ENCODE measurements at places on chromosomes 6 and 20.
A peak's percentile ranks its signal among the peaks of the same experiment; 100 is the strongest.

DNA sequence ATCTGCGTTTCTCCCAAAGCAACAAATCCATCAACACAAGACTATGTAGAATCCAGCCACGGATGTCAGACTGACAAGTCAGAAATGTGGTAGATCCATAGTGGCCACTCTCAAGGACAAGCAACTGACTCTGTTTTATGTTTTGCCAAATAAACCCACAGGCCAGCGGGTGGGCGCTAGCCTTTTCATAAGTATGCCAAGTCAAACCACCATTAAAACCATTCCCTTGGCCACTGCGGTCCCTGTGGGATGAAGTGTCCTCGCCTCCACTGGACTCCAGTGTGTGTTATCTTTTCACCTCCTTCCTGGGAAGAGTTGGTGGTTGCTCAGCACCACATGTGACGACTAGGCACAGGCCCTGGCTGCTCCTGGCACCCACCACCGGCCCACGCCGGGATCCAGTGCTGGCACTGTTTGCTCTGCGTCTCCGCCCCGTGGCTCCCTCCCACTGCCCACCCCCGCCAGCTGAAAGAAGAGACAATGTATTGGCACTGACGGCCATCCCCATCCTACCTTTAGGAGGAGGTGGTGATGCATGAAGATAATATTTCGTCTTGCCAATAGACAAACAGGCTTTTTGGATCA lies 103.4 kb downstream of the FOXC1 start:
- DNase-seq: no peak

- no peak for DNase-seq
These were observed 69.0 kb downstream of the BACH2 start for GRCh38 chr6:90227673-90228072.

DNA sequence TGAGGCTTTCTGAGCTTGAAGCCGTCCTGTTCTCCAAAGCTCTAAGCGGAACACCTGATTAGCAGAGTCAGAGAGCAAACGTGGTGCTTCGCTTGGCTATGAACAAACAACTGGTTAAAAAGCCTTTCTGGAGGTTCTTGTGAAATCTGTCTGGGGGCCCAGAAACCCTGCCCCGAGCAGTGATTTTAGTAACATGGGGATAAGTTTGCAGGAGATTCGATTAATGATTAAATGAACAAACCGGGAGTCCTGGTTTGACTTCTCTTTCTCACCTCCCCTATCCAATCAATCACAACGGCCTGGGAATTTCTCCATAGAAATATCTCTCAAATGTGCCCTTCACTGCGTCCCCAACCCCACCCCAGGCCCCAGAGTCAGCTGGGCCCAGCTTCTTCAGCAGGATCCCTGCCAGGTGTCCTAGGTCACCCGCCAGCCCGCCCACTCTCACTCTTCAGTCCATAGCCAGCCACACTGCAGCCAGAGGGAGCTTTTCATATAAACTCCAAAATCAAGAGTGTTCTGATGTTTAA lies 43.6 kb downstream of the ZDHHC14 start:
- DNase-seq: no peak

DNA sequence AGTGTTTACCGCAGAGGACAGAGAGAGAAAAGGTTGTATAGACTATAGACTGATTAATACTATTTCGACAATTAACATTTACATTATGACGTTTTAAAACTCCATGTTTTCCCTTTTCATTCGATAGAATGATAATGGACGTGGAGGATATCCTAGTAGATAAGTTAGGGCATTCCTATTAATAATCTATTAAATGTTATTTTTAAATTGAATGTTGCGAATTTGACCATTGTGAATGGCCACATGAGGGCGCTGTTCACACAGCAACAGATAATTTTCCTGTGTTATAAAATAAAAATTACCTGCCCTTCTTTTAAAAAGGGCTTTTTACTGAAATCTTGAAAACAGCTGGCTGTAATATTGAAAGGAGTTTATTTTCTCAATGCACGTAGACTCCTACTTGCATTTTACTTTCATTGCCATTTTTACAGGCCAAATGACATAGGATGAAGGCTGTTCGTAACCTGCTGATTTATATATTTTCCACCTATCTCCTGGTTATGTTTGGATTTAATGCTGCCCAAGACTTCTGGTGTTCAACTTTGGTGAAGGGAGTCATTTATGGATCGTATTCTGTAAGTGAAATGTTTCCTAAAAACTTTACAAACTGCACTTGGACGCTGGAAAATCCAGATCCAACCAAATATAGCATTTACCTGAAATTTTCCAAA lies 3.3 kb downstream of the ADGRB3 start:
- peak; percentile 9 for DNase-seq

- no peak for DNase-seq
These were observed 7.5 kb downstream of the TP53TG5 start for GRCh38 chr20:45370571-45371160.

- DNase-seq: no peak
These were observed 38.1 kb downstream of the STK35 start for GRCh38 chr20:2139736-2140135.

DNA sequence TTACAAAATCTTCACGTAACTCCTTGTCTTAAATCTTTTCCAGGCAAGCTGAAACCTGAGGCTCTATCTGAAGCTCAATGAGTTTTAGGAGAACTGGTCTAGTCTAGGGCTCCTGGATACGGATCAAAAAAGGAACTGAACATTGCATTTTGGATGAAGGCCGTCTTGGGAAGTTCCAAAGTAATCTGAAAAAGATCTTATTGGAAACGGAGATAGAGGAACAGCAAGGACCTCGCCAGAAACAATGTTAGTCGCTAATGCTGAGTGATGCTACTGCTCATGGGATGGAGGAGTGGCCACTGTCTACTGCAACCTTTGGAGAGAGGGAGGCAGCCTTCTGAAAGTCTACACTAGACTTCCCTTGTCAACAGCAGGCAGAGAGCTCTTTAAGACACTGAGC lies 91.4 kb upstream of the ATXN1 start:
- DNase-seq: no peak

DNA sequence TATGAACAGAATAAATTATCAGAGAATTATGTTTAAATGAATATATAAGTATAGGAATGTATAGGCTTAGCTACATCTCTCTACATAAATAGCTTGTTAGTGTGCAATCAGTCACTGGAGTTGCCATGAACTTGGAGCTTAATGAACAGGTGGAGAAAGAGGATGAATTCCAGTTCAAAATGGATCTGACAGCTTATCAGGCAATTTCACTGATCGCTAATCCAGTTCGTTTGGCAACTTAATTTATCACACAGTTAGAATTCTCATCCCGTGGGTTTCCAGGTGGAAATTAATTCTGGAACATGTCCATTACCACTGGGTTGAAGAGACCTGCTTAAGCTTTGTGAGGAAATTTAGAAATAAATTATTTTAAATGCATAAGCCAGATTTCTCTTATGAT lies 118.1 kb downstream of the MACROD2 start:
- DNase-seq: no peak

- DNase-seq: no peak
These were observed 200.7 kb upstream of the ECI2 start for GRCh38 chr6:4336084-4336483.

GRCh38 chr20:23009636-23010035 lies 25.5 kb upstream of the SSTR4 start:
- DNase-seq: no peak

DNA sequence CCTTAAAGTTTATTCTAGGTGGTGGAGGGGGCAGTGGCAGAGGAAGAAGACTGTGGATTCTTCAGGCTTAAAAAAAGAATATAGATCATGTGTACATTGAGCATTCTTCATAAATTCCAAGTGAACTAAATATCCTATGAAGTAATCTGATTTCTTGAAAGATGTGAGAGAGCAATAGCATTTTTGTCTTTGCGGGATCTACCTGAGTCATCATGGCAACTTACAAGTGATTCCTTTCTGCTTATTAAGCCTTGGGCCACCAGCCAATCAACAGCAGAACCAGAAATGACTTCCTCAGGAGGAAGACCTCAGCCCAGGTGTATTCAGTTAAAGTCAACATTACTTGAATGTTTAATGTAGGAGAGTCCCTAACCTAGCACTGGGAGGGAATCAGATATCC lies 756.9 kb downstream of the TFAP2A start:
- DNase-seq: peak; percentile 17

GRCh38 chr6:1850121-1850839 lies 240.6 kb downstream of the FOXC1 start:
- DNase-seq: no peak

DNA sequence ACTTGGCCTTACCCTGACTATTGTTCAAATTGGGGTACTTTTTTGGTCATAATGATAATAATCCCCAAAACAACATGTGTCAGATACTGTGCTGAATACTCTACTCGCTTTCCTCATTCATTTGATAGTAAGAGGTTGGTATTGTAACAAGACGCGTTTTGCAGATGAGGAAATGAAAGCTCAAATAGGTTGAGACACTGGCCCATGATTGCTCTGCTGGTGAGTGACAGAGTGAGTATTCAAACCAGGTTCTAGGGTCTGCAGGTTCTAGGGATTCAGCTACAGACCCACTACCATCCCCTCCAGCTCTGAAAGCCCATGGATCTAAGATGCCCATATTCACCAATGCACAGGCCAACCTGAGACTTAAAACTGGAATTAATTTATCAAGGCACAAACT lies 1.3 kb upstream of the ENPP4 start:
- no peak for DNase-seq

GRCh38 chr20:58783511-58784011 lies 67.1 kb downstream of the GNAS-AS1 start:
- no peak for DNase-seq

DNA sequence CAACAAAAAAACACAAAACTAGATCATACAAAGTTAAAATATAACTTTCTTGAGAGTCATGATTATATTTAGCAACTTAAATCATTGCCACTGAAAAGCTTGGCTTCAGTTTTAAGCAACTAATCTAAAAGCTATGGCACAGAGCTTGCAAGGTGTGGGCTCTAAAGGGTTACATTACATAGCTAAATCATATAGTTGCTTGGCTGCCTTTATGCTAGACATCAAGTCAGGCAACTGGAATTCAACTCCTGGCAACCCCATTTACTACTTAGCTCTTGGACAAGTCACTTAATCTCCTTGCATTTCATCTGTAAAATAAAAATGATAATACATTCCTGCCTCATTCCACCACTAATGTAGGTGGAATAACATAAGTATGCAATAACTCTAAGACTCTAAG lies 40.9 kb upstream of the GCM1 start:
- DNase-seq: no peak

- DNase-seq: no peak
These were observed 14.0 kb upstream of the SLC17A5 start for GRCh38 chr6:73667798-73668197.

- peak; percentile 92 for DNase-seq
These were observed 67.9 kb downstream of the IGF2R start for GRCh38 chr6:160036790-160037206.

- no peak for DNase-seq
These were observed 175.8 kb upstream of the LRFN2 start for GRCh38 chr6:40762981-40763380.

DNA sequence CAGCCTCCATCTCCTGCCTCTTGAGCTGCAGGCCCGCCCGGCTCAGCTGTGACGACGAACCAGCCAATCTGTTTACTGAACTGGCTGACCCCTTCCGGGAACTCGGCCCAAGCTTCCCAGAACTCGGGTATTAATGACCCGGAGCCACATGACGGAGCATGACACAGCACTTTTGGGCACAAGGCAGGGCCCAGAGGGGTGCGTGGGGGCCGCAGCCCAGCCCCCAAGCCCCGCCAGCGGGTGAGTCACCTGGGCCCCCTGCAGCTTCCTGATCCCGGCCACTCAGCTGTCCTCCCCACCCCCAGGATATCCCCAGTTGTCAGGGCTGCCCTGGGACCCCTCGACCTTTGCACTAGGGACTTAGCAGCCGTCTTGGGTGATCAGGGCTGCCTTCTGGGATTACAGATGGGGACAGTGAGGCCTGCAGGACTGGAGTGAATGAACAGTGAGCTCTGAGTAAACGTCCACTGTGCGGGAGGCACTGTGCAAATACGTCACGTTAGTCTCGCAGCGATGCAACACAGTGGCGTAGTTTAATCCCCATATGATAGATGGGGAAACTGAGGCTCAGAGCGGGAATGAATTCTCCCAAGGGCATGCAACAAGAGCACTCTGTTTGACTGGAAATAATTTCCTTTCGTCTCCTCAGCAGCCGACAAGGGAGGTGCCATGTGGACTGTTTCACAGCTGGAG lies 102.1 kb downstream of the CEBPB start:
- peak; percentile 97 for DNase-seq

DNA sequence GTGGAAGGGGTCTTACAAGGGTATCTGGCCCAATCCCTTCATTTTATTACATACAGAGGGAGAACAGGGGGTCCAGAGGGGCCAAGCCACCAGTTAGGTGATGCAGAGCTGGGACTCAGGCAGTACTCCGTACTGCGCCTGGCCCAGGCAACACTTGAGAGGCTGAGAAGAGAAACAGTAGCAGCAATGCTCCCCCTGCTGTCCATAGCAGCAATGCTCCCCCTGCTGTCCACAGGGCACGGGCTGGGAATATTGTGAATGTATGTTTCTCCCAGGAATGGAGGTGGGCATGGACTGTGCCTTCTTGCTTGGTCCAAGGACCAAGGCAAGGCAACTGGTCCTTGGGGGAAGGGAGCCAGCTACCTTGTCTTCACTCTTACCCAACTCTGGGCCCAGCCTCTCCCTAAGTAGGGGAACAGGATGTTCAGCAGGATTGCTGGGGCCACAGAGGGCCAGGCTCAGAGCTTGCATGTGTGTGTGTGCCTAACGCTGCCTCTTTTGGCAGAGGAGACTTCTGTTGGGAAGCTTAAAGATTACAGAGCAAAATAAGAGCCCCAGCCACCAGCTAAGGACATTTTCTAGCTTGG lies 14.8 kb upstream of the FAM83C start:
- peak; percentile 90 for DNase-seq

DNA sequence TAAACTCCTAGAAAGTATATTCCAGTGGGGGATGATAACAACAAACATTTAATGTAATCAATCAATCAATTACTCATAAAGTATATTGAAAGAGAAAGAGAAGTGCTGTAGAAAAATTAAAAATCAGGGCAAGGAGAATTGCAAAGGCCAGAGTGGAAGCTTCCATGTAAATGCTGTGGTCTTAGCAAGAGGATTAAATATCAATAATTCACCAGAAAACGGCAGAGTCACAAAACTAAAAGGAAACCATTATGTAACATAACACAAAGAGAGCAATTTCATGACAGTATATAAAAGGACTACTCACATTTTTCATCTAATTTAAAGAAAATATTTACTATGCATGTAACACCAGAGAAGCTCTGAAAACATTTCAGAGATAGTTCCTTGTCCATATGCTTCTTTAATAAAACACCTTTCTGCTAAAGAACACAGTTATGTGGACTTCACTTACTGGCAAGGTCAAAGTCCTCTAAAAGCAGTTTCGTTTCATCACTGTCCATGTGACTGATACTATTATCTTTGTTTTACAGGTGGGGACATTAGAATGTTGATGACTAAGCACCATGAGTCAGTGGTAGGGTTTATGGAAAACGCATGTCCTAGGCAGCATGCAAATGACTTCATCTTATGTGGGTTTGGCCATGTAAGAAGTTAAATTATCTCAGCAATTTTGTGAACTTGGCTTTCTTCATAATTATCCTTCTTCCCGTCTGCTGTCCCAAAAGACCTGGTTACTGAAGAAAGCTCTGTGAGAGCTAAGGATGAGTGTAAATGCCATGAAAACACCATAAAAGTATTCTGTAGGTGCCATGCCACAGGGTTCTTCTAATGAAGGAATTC lies 185.8 kb upstream of the TENT5A start:
- peak; percentile 94 for DNase-seq
